ENCODE measurements at places on chromosomes 5 and 9.

DNA sequence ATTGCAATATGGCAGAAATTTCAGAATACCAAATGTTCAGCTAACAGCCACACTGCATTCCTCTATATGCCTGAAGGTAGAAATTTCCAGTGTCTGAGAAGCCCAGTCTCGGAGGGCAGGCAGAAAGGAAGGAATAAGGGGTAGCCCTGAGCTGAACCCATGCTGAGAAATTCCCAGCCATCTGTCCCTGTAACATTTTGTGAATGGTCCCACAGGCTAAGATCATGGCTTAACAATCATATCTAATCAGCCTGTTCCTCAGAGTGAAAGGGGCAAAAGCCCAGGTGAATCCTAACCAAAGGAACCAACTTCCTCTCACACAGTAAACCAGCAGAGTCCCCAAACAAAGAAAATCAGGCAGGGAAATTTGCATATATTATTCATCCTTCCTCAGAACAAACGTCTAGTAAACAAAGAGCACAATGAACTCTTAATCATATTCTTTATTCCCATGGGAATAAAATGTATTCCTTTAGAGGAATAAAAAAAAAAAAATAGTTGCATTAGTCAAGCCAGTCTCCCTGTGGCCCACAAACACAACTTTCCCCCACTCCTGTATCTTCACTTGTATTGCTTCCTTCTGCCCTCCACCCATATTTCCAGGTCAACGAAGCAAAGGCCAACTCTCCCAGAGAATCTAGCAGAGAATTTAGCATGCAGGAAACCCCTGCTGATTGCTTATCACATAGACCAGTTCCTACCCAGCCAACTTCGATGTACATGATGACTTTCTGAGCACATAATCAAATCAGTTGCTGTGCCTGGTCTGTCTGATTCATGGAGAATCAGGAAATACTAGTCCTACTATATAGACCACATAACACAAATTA is 257.6 kb downstream of the FAM114A2 start:
- no peak for DNase-seq

DNA sequence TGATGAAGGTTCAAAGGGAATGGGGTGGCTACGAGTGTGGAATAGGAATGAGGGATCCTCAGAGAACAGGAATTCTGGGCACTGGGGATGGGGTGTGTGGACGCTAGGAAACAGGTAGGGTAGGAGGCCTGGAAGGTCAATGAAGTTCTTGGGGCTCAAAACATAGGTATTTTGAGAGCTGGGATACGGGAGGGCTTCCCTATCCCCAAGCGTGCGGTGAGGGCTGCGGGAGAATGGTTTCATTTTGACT is 718 bp downstream of the QSOX2 start:
- no peak for DNase-seq

GRCh38 chr5:68012429-68012828 is 203.1 kb upstream of the PIK3R1 start:
- DNase-seq, result no peak

GRCh38 chr9:115182264-115182663 is 64.3 kb upstream of the TNC start:
- DNase-seq, result no peak

GRCh38 chr5:87421307-87421706 is 8.6 kb upstream of the CCNH start:
- DNase-seq, result no peak

- DNase-seq, result no peak
Measured at GRCh38 chr5:158754018-158754514, 345.6 kb downstream of the EBF1 start.

GRCh38 chr9:36892279-36892678 is 141.8 kb downstream of the PAX5 start:
- no peak for DNase-seq

GRCh38 chr5:154341620-154342019 is 104.2 kb upstream of the SAP30L start:
- no peak for DNase-seq

DNA sequence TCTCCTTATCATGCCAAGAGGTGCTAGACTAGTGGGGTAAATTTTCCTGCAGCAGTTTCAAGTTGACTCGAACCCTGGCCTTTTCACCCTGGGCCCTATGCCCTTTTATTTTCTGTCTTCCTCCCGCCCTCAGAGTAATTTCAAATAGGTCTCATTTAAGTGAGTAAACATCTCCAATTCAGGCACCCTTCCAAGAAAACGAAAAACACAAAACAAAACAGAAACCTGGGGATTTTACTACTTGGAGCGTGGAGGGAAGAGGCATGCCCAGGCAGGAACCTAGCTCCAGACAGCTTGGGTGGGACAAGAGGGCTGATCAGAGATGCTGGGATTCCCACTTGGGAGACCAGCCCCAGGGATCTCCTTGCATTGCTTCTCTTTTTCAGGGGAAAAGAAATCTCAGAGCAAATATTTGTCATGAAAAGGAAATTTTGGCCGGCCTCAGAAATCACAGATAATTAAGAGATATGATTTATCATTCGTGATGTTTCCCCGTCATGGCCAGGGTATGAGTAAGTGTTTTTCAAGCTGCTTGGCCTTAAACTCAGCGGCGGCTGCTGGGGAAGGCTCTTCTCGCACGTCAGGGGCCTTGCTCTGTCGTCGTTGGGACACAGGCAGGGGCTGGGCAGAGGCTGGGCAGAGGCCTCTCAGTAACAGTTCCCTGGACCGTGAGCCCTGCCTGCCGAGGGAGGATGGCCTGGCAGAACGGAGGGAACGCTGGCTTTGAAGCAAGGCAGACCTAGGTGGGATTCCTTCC is 248.6 kb upstream of the KLF4 start:
- no peak for DNase-seq

GRCh38 chr5:94503677-94504076 is 114.7 kb downstream of the KIAA0825 start:
- no peak for DNase-seq

DNA sequence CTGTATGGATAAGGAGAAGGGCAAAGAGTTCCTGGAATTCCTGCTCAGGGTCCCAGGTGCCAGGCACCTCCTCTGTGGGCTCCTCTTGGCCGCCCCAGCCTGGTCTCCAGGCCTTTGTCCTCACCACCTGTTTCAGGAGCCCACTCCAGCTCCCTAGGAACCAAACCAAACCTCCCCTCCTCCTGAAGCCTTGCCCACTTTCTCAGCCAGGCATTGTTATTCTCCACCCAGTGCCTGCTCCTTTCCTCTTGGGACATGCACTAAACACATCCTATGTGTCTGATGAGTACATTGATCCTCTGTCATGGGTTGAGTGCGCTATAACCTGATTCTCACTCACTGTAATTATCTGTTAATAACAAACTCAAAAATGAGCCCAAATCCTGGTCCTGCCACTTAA is 189.8 kb downstream of the SPOCK1 start:
- DNase-seq, result no peak

GRCh38 chr5:115098041-115098702 is 71.5 kb downstream of the TRIM36 start:
- DNase-seq, result peak; percentile 8

- DNase-seq, result no peak
Measured at GRCh38 chr5:178123094-178123965, 7.5 kb upstream of the RMND5B start.

DNA sequence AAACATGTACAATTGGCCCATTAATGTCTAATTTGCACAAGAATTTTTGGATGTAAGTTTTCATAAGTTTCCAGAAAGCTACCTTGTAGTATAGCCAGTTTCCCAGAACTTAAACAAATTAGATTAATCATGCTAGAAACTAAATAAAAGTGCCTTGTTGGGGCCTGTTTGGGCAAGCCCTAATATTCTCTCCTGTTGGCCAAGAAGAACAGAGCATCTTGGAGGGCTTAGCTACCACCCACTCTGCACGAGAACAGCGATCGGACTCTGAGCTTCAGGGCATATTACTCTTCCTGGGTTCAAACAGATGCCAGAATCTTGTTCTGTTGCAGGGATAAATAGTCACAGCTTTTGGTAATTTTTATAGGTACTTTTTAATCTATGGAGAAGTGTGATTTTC is 88.2 kb downstream of the GAS1 start:
- DNase-seq, result no peak

DNA sequence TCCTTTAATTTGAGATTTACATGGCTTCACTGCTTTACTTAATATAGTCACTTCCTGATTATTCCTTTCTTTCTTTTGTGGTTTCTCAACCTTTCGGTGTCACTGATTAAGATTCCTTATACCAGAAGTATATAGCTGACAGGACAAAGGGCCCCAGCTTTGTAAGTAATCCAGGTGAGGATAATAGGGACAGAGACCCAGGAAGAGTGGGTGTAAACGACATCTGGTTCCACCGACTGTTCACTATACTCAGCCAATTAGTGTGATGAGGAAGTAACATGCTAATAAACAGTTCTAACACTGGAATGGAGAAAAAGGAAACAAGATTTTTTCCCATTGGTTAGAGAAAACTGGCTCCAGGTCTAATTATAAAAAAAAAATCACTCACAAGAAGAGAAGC is 286.3 kb upstream of the EFNA5 start:
- DNase-seq, result no peak

- DNase-seq, result no peak
Measured at GRCh38 chr5:112811023-112811422, 50.1 kb upstream of the SRP19 start.

DNA sequence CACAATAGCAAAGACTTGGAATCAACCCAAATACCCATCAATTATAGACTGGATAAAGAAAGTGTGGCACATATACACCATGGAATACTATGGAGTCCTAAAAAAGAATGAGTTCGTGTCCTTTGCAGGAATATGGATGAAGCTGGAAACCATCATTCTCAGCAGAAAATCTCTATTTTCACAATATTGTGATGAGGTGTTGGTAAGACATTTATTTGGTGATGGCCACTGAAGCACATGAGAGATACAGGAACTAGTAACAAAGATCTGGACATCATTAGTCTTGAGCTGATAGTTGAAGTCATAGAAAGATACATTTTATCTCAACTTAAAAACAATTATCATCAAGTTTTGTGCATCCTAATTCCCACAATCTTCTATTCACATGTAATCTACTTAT is 70.6 kb downstream of the RAB3C start:
- no peak for DNase-seq

GRCh38 chr5:88967633-88968585 is 84.9 kb upstream of the MEF2C start:
- no peak for DNase-seq

DNA sequence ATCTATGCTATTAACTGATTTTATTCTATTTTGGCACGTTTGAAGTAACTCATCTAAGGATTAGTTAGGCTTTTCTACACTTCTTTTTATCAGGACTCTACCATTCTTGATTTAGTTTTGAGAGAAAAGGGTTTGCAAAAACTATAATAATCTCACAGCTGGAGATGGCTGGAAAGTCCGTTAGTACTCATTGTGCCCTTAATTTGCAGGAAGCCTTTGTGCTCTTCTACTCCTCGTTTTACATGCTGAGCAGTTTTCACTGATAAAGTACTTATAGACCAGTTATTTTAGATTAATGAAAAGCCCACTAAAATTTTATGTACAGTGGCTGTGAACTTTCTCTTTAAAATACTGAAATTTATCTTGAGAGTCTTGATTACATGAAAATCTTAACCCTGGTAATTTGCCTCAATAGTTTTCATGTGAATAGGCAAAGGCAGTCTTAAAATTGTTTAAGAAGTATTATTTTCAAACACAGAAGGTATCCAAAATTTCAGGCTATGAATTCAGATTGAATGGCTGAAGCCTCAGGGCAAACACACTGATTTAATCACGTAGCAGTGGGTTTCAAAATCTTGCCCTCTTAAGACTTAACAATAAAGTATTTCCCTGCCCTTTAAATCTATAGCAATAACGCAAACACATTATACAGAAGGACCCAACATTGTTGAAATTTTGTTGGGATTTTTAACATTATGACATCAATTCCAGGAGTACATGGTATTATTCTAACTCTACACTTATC is 18.6 kb downstream of the MLLT3 start:
- no peak for DNase-seq

- no peak for DNase-seq
Measured at GRCh38 chr5:40733879-40734563, 21.7 kb downstream of the TTC33 start.

GRCh38 chr5:131488463-131488862 is 146.6 kb downstream of the RAPGEF6 start:
- DNase-seq, result no peak

- no peak for DNase-seq
Measured at GRCh38 chr9:121783521-121784507, 132.4 kb downstream of the DAB2IP start.

DNA sequence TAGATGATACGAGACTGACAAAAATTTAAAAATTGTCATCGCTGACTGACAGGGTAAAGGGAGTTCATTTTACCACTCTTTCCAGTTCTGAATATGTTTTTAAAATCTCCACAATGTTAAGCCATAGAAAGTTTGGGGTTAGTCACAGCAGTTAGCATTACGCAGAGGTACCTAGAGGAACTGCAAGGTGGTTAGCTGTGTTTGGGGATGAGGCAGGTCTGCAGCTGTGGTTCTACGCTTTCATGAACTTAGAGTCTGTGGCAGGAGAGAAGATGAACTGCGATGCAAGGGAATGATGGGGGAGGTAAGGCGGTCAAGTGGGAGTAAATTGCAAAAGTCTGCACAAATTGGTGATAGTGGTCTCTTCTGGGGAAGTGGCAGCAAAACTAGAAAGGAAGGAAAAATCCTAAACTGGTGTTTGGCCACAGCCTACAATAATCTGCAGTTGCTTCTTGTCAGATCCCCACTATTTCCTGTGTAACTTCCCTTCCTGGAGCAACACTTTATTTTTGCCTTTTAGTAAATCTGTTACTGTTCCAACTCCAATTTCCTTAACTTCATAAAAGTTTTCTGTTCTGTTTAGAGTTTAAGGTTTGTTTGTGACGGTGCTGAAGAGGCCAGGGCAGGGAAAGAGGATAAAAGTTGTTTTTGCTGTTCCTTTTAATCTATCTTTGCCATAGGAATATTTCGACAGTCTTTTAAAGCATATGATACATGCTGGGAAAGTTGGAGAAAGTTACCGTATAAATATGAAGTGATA is 38.6 kb upstream of the SNX2 start:
- DNase-seq, result no peak

GRCh38 chr5:40877371-40877988 is 31.8 kb upstream of the C7 start:
- no peak for DNase-seq

DNA sequence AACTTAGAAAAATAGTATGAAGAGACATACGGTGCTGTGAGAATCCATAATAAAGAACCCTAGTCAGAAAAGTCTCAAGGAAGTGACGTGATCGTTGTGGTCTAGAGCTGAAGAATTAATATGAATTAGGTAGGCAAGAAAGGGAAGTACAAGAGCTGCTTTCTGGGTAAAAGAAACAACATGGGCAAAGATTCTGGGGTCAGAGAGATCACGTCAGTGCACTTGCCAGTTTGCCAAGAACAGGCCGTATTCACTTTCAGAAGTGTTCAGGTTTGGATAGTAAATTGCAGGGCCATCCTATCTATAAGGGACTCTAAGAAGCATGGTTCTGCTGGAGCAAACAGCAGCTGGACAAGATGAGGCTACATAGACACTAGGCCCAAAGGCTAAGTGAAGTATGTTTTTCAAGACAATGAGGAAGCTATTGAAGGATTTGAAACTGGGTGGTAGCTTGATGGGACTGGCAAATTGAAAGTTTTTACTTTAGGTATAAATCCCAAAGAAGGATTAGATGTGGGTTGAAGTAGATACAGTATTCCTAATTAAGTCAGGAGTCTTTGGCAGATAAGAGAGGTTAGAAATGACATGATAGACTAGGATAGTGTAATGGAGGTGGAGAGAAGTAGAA is 4.8 kb upstream of the CHD1 start:
- DNase-seq, result no peak

GRCh38 chr9:107285286-107285685 is 2.2 kb downstream of the RAD23B start:
- DNase-seq, result no peak

- no peak for DNase-seq
Measured at GRCh38 chr9:28471261-28471660, 898.0 kb upstream of the C9orf72 start.

- no peak for DNase-seq
Measured at GRCh38 chr5:125236007-125236406, 489.6 kb upstream of the ZNF608 start.
